ENCODE measurements at places on chromosomes 5 and 9. TPM values are rescaled to one million over a fixed set of nuclear protein-coding genes. Genes with fewer than 3 reads are reported as not detected.
A peak's percentile ranks its signal among the peaks of the same experiment; 100 is the strongest.

KCNMB1 gene
- total RNA-seq: 23.2 TPM

FBXL7 gene
- total RNA-seq: 32.6 TPM

DIRAS2 gene
- total RNA-seq: 20.2 TPM

CTNNAL1 gene
- 31.9 TPM for total RNA-seq

DMRTA1 gene
- 5.2 TPM for total RNA-seq

OTP gene
- total RNA-seq: not detected

OR13C8 gene
- total RNA-seq: not detected

ZNF474 gene
- 0.25 TPM for total RNA-seq

CDKN2A gene
- 21.2 TPM for total RNA-seq

FAM120AOS gene
- total RNA-seq: 41.4 TPM

C5orf52 gene
- total RNA-seq: not detected

TAF11L10 gene
- not detected for total RNA-seq

LPAR1 gene
- total RNA-seq: 35.4 TPM

OTULINL gene
- 4.3 TPM for total RNA-seq

ANKRD55 gene
- total RNA-seq: not detected

TNC gene
- 64.1 TPM for total RNA-seq

- no peak for DNase-seq
Measured at GRCh38 chr9:113661074-113661473, 197.5 kb downstream of the RGS3 start.

DNA sequence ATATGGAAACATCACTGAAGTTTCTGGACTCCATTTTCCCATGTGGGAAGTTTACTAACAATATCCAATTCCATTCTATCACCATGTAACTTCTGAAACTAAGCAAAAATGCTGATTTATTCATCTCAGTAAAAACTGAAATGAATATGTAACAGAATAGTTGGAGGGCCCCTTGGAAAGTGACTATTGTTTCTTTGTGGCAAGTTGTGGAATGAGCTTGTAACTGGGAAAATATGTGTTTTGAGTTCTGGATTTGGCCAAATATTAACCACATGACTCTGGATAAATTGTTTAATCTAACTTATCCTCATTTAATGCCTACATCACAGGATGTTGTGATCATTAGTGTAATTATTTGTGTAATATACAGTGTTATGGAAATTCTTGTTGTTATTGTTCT lies 619.3 kb downstream of the TLE4 start:
- DNase-seq: no peak

DNA sequence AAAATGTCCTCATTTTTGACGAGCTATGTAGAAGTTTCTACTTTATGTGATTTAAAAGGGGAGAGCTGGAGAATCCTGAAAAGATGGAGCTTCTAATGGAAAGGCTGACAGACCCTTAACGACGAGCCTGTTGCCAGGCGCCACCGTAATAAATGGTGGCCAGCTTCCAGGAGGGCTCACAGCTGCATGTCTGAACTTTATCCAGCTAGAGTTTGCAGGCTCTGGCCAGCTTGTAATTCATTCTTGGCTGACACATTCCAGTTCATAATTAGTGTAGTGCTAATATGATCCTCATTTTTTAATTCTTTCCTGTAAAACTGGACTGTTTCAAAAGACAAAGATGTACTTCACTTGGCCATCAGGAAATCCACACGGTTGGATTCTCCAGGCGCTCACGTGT lies 246.7 kb downstream of the GAS1 start:
- no peak for DNase-seq

GRCh38 chr9:15073620-15074019 lies 163.4 kb upstream of the FREM1 start:
- no peak for DNase-seq

- no peak for DNase-seq
Measured at GRCh38 chr5:74865804-74866595, at the start of gene FAM169A. TSS of gene FAM169A (minus strand) at chr5:74866387. CDS start at chr5:74841676, 24,711 bp downstream.

GRCh38 chr5:162512935-162513565 lies 445.5 kb downstream of the GABRG2 start:
- no peak for DNase-seq

DNA sequence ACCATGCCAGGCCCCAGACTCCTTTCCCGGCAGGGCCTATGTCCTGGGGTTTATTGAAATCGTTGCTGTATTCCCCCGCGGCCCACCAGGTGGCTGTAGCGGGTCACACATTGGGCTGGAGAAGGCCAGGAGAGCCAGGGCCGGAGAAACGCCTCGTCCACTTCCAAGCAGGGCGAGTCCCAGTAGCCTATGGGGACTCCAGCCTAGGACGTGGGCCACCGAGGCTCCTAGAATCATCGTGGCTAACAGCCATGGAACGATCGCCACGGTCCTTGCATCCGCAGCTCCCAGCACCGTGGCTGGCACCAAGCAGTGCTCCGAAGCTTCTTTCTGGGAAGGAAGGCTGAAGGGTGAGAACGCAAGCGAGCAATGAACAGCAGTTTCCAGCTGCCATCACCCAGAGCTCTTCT lies 87.7 kb downstream of the ENTREP1 start:
- no peak for DNase-seq

DNA sequence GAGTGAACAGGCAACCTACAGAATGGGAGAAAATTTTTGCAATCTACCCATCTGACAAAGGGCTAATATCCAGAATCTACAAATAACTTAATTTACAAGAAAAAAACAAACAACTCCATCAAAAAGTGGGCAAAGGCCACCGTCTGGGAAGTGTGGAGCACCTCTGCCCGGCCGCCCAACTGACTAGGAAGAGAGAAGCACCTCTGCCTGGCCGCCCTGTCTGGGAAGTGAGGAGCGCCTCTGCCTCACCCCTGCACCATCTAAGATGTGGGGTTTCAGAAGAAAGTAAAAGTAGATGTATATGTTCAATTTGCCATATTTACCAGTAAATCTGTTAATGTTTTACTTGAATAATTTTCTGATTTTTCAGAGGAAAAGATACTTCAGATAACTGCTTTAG lies 108.1 kb upstream of the TMEM161B start:
- DNase-seq: no peak

DNA sequence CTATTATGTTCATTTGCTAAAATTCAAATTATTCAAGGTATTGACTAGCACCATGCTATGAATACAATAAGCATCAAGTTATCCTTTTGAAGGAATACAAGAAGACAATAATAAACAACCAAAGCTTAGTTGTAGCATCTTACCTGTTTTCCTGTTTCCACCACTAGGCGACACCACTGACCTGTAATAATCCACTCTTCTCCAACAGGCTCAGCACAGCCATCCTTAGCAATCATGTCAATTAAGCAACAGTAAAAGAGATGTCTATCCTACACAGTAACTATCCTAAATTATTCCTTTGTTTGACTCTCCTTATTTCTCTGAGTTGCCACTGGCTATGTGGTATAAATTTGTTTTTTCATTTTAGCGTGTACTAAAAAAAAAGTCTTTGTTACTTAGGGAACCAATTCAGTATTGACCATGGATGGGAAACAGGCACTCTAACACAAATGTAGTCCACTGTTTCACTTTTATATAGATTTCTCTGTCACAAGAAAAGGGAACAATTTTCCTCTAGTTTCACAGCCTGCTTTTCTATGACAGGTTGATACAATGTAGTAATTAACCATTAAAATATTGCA lies 46.2 kb downstream of the PCA3 start:
- DNase-seq: no peak

GRCh38 chr5:8884029-8884428 lies 661.8 kb downstream of the SEMA5A start:
- DNase-seq: no peak

- DNase-seq: no peak
Measured at GRCh38 chr5:138975098-138975847, 100.1 kb upstream of the LRRTM2 start.

DNA sequence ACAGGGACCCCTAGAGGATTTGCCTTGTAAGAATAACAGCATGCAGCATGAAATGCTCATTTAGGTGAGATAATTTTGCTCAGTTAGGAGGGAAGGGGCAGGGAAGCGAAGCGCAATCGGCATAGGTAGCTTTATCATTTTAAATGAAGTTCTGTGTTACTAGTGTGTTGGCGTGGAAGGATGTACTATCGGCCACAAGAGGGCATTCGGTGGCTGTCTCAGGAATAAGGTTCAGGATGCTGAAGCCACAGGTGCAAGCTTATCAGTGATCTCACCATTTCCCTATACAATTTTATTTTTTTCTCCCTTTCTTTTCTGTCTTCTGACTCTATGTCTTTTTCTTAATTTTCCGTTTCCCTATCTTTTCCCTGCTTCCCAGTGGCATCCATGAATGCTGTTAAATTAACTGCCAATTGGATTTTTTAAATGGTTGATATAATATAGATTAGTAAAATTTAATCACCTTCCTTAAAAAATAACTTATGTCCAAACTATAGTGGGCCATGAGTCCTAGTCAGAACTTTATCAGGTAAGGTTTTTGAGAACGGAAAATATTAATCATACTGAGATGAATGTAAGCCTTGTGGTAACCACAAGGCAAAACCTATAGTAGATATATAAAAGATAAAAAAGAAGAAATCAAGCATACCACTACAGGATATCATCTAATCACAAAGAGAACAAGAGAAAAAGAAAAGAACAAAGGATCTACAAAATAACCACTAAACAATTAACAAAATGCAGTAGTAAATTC lies 1.2 kb upstream of the INSL6 start:
- no peak for DNase-seq

GRCh38 chr5:139148986-139149385 lies 49.2 kb downstream of the SIL1 start:
- no peak for DNase-seq

- no peak for DNase-seq
Measured at GRCh38 chr9:72476617-72477437, 44.6 kb upstream of the TMC1 start.

GRCh38 chr9:89825669-89826068 lies 220.9 kb downstream of the GADD45G start:
- no peak for DNase-seq

- DNase-seq: no peak
Measured at GRCh38 chr5:73066466-73066865, 53.9 kb upstream of the TMEM171 start.

DNA sequence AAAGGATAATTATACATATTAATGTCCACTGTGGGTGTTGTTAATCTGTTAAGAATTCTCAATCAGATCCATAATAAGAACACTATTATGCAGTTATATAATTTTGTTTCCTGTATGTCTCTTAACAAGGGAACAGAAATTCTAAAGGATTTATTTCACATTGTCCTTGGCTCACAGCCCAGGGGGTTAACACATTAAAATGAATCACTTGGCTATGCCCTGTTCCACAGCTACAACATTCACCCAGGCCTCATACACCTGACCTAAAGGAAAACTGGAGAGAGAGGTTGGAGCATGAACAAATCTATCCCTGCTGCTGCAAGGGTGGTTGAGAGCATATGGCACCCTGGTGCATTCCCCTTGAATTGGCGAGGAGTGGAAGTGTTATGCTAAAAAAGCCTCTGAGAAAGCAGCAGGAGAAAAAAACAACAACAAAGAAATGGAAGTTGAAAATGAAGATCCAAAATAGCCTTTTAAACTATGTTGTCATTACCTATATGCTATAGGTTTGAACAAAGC lies 116.0 kb downstream of the KCNN2 start:
- DNase-seq: no peak

- no peak for DNase-seq
Measured at GRCh38 chr5:72205431-72206009, 98.2 kb downstream of the MAP1B start.

- DNase-seq: no peak
Measured at GRCh38 chr9:109906766-109907382, 126.9 kb downstream of the PALM2AKAP2 start.

DNA sequence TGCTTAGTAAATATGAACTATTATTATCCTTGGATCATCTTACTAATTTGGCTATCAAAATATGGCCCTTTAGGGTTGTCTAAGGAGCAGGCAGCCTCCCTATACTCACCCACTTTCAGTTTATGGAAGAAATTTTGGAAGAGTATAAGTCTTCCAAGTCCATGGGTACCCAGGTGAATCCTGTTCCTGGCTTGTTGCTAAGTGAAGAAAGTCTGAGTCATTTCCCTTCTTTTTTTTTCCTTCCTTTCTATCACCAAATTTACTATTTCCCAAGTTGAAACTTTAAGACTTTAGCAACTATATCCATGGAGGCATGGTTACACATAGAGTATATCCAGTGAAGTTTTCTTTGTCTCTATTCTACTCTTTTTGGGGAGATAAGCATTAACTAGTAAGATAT lies 184.0 kb upstream of the ACTBL2 start:
- DNase-seq: no peak

DNA sequence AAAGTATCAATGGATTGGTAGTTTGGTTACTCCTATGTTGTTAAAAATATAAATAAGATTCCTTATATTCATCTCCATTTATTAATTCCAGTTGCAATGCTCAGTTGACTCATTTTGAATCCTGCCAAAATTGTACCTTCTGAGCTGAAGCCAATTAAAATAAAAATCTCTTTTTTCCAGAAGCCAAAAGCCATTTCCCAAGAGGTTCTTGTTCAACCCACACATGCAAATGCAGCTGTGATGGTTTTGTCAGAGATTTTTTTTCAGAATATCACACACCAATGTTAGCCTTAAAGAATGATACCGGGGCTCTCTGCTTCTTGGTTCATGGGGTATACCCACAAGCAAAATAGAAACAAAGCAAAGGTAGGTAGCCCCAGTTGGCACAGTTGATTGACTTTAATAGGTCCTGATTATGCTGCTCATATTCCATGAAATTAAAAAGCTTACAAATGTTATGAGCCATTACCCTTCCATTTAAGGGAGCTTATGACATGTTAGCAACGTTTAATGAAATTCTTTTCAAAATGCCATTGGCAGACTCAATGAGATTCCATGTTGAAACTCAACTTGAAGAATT lies 208.0 kb downstream of the SGCD start:
- DNase-seq: no peak

DNA sequence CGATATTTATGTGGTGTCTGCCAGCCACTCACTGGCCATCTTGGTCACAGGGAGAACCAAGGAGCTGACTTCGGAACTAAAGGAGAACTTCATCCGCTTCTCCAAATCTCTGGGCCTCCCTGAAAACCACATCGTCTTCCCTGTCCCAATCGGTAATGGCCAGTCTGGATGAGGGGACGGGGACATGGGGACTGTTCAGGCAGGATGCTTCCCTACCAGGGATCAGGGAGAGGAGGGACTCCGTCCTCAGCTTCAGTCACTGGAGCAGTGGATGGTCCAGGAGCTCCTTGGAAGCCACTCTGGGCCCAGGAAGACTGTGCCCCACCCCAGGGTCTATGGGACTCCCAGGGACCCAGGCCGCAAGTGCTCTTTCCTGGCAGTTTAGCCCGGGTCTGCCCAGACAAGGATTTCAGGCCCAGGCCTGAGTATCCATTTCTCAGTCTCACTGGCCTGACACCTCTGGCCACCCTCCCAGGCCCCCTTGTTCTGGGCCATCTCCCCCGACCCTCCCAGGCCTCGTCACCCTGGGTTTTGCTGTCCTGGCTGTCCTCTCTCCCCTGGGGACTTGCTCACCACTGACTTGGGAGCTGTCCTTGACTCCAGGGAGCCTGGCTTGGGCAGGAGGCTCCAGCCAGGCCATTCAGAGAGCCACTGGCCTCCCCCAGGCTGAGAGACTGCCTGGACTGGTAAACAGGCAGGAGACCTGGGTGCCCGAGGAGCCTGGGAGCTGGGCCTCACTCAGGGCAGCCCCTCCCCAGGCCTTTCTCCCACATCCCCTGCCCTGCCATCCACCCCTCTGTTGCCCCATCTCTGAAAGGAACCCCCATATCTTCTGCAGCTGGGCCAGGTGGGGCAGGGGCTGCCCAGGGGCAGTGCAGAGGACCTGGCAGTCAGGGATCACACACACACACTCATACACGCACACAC lies 3.1 kb downstream of the LCN2 start:
- DNase-seq: peak; percentile 67

GRCh38 chr5:170216257-170216864 lies 16.4 kb upstream of the C5orf58 start:
- no peak for DNase-seq

- no peak for DNase-seq
Measured at GRCh38 chr5:31855134-31856040, 216.5 kb downstream of the PDZD2 start.

Measured in chondrocyte (in vitro differentiated cells).